EH (cell line): ENCODE measurements at places on chromosomes 16 and 17.

DNA sequence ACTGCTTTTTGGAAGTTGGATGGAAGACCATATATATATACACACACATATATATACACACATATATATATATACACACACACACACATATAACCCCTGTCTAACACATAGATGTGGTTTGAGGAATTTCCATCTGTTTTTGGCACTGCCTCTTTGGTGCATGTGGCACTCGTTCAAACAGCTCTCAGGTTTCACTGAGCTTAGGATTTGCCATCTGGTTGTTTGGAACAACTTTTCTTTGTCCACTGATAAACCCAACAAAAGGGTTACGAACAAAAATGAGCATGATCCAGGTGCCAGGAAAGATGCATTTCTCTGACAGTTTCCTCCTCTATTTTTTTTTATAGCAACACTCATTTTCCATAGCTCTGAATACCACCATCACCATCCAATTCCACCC, 14.6 kb upstream of the KCNJ16 start:
- DNase-seq = no peak

DNA sequence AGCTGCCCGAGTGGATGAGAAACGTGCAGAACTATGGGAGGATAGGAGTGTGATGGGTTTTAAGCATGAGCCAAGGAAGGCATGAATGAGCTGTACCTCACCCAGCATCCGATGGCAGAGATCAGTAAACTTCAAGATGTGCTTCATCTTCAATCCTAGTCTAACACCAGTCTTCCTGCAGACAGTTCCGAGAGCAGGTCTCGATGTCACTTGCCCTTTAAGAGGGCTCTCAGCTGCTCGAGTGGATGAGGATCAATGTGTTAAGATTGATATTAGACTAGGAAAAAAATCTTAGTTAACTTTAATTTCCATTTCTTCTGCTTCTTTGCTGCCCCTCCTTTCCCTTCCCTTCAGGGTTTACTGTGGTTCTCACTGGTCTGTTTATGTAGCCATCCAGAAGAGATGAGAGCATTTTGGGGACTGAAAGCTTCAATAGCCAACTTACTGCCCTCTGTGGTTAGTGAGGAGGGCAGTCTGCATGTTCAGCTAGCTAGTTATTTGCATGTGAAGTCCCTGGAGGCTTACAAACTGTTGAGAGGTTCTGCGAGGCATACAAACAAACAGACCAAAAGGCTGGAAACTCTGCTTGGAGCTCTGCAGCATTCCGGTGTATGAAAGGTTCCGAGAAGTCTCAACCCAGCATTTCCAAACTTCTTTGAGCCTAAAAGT, 15.3 kb downstream of the KLHL36 start:
- DNase-seq = no peak

GRCh38 chr17:31200287-31200686, 96.8 kb downstream of the OMG start:
- no peak for DNase-seq

GRCh38 chr17:6796017-6796886, 20.2 kb downstream of the FBXO39 start:
- no peak for DNase-seq

- DNase-seq = no peak
Measured at GRCh38 chr17:11645426-11645825, 47.2 kb downstream of the DNAH9 start.

GRCh38 chr17:55411463-55411855, 10.2 kb downstream of the MMD start:
- DNase-seq = no peak

GRCh38 chr17:33106525-33107165, 115.0 kb downstream of the SPACA3 start:
- DNase-seq = peak; percentile 13

DNA sequence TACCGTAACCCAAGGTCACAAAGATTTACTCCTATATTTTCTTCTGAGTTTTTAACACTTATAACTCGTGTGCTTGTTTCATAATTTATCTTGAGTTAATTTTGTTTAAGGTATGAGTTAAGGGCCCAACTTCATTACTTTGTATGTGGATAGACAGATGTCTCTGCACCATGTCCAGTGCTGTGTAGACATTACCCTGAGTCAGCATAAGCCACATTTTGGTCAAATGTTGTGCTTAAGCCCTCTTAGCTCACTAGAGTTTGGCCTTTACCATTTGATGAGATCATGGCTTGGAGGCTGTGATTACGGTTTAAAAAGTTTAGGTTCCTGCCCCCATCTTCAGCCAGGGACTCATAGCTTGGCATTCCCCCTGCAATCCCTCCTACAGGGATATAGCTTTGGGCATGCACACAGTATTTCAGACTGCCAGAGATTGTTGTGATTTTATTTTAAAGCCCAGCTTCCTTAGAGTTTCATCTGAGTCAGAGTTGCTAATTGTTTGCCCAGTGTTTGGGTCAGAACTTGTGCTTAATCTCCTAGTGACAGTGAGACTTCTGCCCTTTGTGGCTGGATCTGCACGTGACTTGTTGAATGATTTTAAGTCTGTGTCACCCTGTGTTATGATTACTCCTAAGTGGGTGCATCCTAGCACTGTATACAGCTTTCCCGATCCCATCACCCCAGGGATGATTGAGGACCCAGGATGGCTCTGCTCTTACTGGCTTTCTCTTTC, 393.1 kb downstream of the CNTNAP4 start:
- DNase-seq = no peak

- DNase-seq = peak; percentile 9
Measured at GRCh38 chr16:73092236-73092781, 44.4 kb upstream of the ZFHX3 start.

- peak; percentile 24 for DNase-seq
Measured at GRCh38 chr16:13909872-13910303, 10.1 kb upstream of the ERCC4 start.

- DNase-seq = no peak
Measured at GRCh38 chr16:57708168-57708567, 13.6 kb downstream of the DRC7 start.
